Gastrocnemius medialis (tissue), 4 donors: ENCODE measurements at places on chromosomes 2 and 18. TPM values are rescaled to one million over a fixed set of nuclear protein-coding genes. Genes with fewer than 3 reads are reported as not detected.

KCNS3 gene
- 103 TPM for total RNA-seq

SCYGR5 gene
- not detected for total RNA-seq

CYS1 gene
- total RNA-seq, result not detected

HOXD13 gene
- total RNA-seq, result not detected

FEV gene
- total RNA-seq, result not detected

SLC16A14 gene
- 0.65 TPM for total RNA-seq

DPYSL5 gene
- not detected for total RNA-seq

MYOM1 gene
- 307 TPM for total RNA-seq

ABHD3 gene
- total RNA-seq, result 4.0 TPM

CELF4 gene
- not detected for total RNA-seq

FKBP1B gene
- 2.9 TPM for total RNA-seq

NDC80 gene
- 0.27 TPM for total RNA-seq

AKAIN1 gene
- not detected for total RNA-seq

FSHR gene
- total RNA-seq, result not detected
